ENCODE measurements at places on chromosomes 2 and 18. TPM values are rescaled to one million over a fixed set of nuclear protein-coding genes. Genes with fewer than 3 reads are reported as not detected.

Gene ASPRV1
- polyA plus RNA-seq = 2.8 TPM

DNA sequence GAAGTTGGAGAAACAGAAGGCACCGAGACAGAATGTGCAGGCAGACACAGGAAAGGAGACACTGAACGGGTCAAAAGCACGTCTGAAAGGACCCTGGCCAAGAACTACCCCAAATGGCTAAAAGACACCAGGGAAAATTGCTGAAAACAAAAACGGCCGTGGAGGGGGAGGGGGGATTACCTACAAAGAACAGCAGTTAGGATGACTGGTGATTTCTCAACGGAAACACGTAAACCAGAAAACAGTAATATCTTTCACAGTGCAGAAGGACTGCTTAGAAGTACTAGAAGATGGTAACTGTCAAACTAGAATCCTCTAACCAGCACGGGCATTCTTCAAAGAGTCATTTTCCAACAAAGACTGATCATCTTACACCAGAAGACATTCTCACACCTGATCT lies 142.6 kb downstream of the HDAC4 start:
- DNase-seq = no peak

Gene SRD5A2
- polyA plus RNA-seq = 0.05 TPM

Gene LYG1
- polyA plus RNA-seq = 2.6 TPM

GRCh38 chr2:28487258-28487657 lies 8.6 kb upstream of the PLB1 start:
- DNase-seq = no peak

GRCh38 chr2:197915548-197916265 lies 111.3 kb downstream of the PLCL1 start:
- no peak for DNase-seq

Gene HTR2B
- polyA plus RNA-seq = 0.17 TPM

Gene TM4SF20
- polyA plus RNA-seq = not detected

GRCh38 chr2:224094413-224094812 lies 55.3 kb upstream of the SERPINE2 start:
- DNase-seq = peak; percentile 66

GRCh38 chr2:10151462-10151861 lies 28.9 kb downstream of the RRM2 start:
- DNase-seq = no peak
